Vagina (tissue), 2 donors: ENCODE measurements at places on chromosomes 5 and 9.

GRCh38 chr5:51471630-51472029 is 88.4 kb downstream of the ISL1 start:
- H3K27ac ChIP-seq = no peak overlapping the region
- no peak for DNase-seq
- no peaks in the 10 kb centered on the region for H3K36me3 ChIP-seq

DNA sequence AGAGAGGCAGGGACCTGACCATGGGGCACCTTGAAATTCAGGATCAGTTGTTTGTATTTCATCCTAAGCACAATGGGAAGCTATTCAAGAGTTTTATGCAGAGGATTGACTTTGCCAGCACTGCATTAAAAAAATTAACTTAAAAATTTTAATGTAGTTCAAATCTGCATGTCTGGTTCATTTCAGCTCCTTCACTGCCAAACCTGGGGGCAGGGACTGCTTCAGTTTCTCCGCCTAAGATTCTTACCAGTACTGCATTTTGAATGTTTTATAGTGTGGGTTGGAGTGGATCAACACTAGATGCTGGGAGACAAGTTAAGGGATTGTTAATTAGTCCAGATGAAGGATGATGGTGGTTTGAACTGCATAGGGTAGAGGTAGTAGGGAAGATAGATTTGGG is 15.7 kb upstream of the MSMP start:
- H3K4me3 ChIP-seq = no peak overlapping the region
- no peaks in the 10 kb centered on the region for H3K27me3 ChIP-seq
- H3K4me1 ChIP-seq = peaks cover 13% of the 10 kb centered on the region
- no peaks in the 10 kb centered on the region for H3K36me3 ChIP-seq
- H3K27ac ChIP-seq = no peak overlapping the region

GRCh38 chr5:57302643-57303042 is 128.8 kb downstream of the GPBP1 start:
- H3K4me3 ChIP-seq = no peak overlapping the region
- H3K27ac ChIP-seq = no peak overlapping the region
- no peaks in the 10 kb centered on the region for H3K27me3 ChIP-seq
- DNase-seq = no peak
- peaks cover 10% of the 10 kb centered on the region for H3K4me1 ChIP-seq

GRCh38 chr5:164383662-164384061 is 878.2 kb downstream of the MAT2B start:
- no peak for DNase-seq
- no peak overlapping the region for H3K4me3 ChIP-seq
- H3K36me3 ChIP-seq = no peaks in the 10 kb centered on the region
- no peaks in the 10 kb centered on the region for H3K27me3 ChIP-seq

- H3K36me3 ChIP-seq = no peaks in the 10 kb centered on the region
- DNase-seq = no peak
- no peak overlapping the region for H3K4me3 ChIP-seq
- no peaks in the 10 kb centered on the region for H3K4me1 ChIP-seq
- no peak overlapping the region for H3K27ac ChIP-seq
Measured at GRCh38 chr5:168312606-168313295, 21.3 kb downstream of the WWC1 start.

GRCh38 chr9:134619983-134620661 is 21.5 kb upstream of the COL5A1 start:
- no peak for DNase-seq
- H3K36me3 ChIP-seq = no peaks in the 10 kb centered on the region
- H3K4me1 ChIP-seq = peaks cover 9% of the 10 kb centered on the region
- H3K27me3 ChIP-seq = no peaks in the 10 kb centered on the region
- no peak overlapping the region for H3K4me3 ChIP-seq

DNA sequence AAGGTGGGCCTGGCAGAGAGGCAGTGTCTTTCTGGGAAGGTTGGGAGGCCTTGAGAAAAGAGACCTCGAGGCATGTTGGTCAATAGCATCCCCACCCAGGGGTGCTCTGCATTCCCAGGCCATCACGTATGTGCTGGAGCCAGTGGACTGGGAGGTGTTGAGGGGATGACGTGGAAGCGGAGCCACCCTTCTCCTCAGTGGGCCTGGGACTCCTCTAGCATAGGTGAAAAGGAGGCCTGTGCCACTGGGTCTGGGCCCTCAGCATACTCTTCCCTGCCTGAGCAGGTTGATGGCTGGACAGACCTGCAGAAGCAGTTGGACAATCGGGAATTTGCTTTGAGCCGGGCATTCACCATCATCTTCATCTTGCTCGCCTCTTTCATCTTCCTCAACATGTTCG is 25.5 kb downstream of the PITX1 start:
- no peaks in the 10 kb centered on the region for H3K27me3 ChIP-seq
- H3K27ac ChIP-seq = no peak overlapping the region
- no peak for DNase-seq
- H3K36me3 ChIP-seq = no peaks in the 10 kb centered on the region
